ENCODE measurements at places on chromosomes 1 and 21. TPM values are rescaled to one million over a fixed set of nuclear protein-coding genes. Genes with fewer than 3 reads are reported as not detected.

TMPRSS15 gene
- total RNA-seq = 1.4 TPM

SLC44A5 gene
- 4.1 TPM for total RNA-seq

SHISAL2A gene
- total RNA-seq = 1.4 TPM

DNA sequence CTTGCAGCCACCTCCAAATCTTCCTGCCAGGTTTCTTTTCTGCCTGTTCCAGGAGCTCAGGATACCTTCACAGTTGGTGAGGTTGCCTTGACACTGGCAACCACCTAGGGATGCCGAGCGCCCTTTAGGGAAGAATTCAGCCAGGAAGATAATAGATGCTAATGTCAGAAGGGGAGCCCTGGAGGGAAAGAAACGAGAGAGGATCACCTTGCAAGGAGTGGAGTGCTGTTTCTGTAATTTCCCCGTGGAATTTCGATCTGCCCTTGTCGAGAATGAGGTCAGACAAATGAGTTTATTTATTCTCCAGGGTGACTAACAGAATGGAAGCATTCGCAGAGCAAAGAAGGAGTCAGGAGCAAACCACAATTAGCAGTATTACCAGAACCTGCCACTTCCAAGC is 315.8 kb upstream of the KAZN start:
- no peak for DNase-seq

TBX15 gene
- total RNA-seq = 0.09 TPM

DNA sequence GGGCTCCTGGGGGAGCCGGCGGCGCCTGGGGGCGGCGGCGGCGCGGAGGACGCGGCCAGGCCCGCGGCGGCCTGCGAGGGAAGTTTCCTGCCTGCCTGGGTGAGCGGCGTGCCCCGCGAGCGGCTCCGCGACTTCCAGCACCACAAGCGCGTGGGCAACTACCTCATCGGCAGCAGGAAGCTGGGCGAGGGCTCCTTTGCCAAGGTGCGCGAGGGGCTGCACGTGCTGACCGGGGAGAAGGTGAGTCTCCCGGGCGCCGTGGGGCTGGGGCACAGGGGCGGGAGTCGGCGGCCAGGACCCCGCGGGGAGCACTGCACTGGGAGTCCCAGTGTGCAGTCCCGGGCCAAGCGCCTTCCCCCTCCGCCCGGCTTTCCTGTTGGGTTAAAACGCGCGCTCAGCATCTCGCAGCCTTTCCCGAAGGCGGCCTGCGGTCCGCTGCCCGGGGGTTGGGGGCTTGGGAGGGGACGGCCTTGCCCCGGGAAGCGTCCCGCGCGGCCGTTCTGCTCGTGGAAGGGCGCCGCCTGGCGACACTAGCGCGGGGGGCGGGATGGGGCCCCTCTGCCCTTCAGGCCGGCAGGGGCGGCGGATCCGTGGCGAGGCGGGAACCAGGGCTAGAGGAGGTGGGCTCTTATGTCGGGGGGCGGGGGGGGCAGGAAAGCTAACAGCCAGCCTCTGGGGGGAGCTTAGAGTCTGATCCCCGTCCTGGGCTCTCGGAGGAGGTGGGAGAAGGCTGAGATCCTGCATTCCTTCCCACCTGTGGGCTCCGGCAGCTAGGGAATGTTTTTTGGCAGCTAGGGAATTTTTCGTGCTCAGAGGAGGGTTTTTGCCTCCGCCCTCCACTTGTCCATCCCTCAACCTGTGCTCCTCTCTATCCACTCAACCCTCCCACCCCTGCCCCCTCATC is 1.1 kb downstream of the HUNK start:
- DNase-seq = peak; percentile 87

- DNase-seq = no peak
Observed at GRCh38 chr1:192524223-192524622, 51.4 kb upstream of the RGS1 start.

- DNase-seq = no peak
Observed at GRCh38 chr1:68112835-68113243, 62.4 kb upstream of the DIRAS3 start.

IFI16 gene
- total RNA-seq = 83.9 TPM

- DNase-seq = peak; percentile 48
Observed at GRCh38 chr1:229070168-229070567, 200.7 kb upstream of the RAB4A start.

DNA sequence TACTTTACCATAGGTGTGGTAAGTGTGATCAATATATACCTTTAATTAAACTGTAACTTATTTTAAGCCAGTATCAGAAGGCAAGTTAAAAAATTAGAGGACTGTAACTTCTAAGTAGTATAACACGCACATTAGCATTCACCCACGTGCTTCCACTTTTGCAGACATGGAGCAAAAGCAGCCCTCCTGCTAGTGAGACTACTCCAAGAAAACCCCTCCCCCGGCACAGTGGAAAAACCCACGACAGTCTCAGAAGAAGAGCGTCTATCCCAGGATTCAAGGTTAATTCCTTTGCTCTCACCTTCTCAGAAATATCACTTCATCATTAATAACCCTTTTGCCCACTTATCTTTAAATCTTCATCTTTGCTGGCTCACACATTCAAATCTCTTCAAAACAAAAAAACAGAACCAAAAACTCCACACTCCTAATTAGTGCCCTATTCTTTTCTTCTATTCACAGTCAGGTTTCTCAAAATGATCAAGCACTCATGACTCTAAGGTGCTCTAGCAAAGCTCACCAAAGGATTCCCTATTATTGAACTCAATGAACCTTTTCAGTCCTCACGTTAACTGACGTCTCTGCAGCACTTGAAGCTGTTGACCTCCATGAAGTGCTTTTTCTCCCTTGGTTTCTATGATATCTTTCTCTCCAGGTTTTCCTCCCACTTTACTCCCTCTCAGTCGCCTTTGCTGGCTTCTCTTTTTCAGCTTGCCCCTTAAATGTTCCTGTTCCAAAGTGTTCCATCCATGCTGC is 213.5 kb downstream of the SMYD3 start:
- no peak for DNase-seq

GRCh38 chr1:5595531-5596170 is 396.6 kb downstream of the NPHP4 start:
- DNase-seq = no peak

DNA sequence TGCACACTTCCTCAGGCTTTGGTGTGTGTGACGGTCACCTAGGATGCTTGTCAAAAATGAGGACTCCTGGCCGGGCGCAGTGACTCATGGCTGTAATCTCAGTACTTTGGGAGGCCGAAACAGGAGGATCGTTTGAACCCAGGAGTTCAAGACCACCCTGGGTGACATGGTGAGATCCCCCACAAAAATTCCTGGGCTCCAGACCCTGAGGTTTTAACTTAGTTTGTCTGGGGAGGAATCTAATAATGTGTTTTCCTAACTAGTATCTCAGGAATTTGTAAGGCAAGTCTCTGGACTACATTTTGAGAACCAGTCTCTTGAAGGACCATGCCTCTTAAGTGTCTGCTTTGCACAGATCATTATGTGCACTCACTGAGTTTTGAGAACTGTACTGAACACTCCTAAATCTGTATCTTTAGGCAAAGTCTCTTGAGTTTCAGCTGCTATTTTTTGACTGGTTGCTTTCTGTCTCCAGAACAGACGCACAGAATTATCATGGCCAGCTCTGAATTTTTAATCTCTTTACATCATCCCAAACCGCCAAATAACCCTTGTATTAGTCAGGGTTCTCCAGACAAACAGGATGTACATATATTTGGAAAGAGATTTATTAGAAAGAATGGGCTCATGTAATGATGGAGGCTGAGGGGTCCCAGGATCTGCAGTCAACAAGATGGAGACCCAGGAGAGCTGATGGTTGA is 45.5 kb upstream of the VANGL1 start:
- DNase-seq = no peak

ADPRS gene
- total RNA-seq = 31.6 TPM

GRCh38 chr1:100950781-100951180 is 54.9 kb downstream of the SLC30A7 start:
- DNase-seq = no peak

- no peak for DNase-seq
Observed at GRCh38 chr1:211335522-211336157, 9.0 kb downstream of the TRAF5 start.

DNA sequence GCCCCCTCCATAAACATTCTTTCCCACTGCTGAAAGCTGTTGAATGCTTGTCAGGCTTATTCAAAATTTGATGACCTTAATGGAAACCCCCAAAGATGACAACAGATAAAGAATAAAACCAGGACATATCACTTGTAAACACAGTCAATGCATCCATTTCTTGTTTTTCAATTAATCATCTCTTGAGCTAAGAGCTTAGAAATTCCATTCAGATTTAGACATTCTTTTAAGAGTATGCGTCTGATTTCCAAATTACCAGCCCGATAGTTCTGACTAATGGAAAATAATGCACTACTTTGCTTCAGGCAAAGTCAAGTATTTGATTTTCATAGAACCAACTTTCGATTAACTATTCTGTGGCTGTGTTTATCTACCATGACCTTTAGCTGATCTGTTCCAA is 100.6 kb upstream of the RUNX1 start:
- DNase-seq = no peak

- no peak for DNase-seq
Observed at GRCh38 chr1:13675151-13675651, 24.8 kb upstream of the PRDM2 start.

CA14 gene
- 3.8 TPM for total RNA-seq

DNA sequence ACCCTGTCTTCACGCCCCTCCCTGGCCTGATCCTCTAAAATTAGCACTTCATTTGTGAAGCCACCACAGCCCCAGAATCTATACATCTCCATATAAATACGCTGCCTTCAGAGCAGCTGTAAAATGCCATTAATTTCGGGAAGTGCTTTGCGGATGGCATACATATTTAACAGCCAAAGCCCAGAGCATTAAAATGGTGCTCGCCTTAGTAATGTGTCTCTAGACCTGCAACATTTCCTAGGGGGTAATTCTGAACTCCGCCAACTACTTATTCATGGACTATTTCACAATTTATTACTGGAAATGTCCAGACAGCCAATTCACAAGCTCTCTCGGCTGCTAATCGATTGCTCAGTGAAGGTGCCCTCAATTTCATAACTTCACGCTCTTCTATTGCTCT is 189.4 kb downstream of the GRIK3 start:
- no peak for DNase-seq
